Uterus (tissue), 4 donors: ENCODE measurements at places on chromosomes 12 and 14. TPM values are rescaled to one million over a fixed set of nuclear protein-coding genes. Genes with fewer than 3 reads are reported as not detected.

- H3K27me3 ChIP-seq, result no peaks in the 10 kb centered on the region
- no peak overlapping the region for H3K27ac ChIP-seq
- H3K4me3 ChIP-seq, result no peak overlapping the region
- no peaks in the 10 kb centered on the region for H3K4me1 ChIP-seq
Observed at GRCh38 chr12:106170285-106170684, 31.5 kb upstream of the NUAK1 start.

POTEG gene
- total RNA-seq, result not detected

OR6C2 gene
- not detected for total RNA-seq

GRCh38 chr14:88592031-88592430 is 29.2 kb downstream of the ZC3H14 start:
- no peaks in the 10 kb centered on the region for H3K27me3 ChIP-seq
- no peak for DNase-seq
- H3K4me3 ChIP-seq, result no peak overlapping the region
- no peaks in the 10 kb centered on the region for H3K36me3 ChIP-seq
- H3K4me1 ChIP-seq, result no peaks in the 10 kb centered on the region
- H3K27ac ChIP-seq, result no peak overlapping the region

RNASE1 gene
- 299 TPM for total RNA-seq

GARIN6 gene
- not detected for total RNA-seq

TMPRSS12 gene
- total RNA-seq, result not detected

- H3K27me3 ChIP-seq, result no peaks in the 10 kb centered on the region
- H3K36me3 ChIP-seq, result no peaks in the 10 kb centered on the region
- H3K4me3 ChIP-seq, result no peak overlapping the region
- H3K27ac ChIP-seq, result no peak overlapping the region
- no peaks in the 10 kb centered on the region for H3K4me1 ChIP-seq
- no peak for DNase-seq
Observed at GRCh38 chr12:321606-322326, 59.1 kb upstream of the SLC6A13 start.

GRCh38 chr12:117563007-117563406 is 201.6 kb upstream of the NOS1 start:
- no peak overlapping the region for H3K4me3 ChIP-seq
- H3K4me1 ChIP-seq, result no peaks in the 10 kb centered on the region
- no peak for DNase-seq

- no peak overlapping the region for H3K4me3 ChIP-seq
- no peaks in the 10 kb centered on the region for H3K36me3 ChIP-seq
- no peaks in the 10 kb centered on the region for H3K4me1 ChIP-seq
- DNase-seq, result no peak
- H3K27ac ChIP-seq, result no peak overlapping the region
Observed at GRCh38 chr12:9902539-9903228, 21.4 kb downstream of the KLRF2 start.

GRCh38 chr14:54291491-54292191 is 105.2 kb upstream of the CDKN3 start:
- DNase-seq, result no peak
- no peaks in the 10 kb centered on the region for H3K36me3 ChIP-seq
- no peak overlapping the region for H3K27ac ChIP-seq
- no peak overlapping the region for H3K4me3 ChIP-seq

DNA sequence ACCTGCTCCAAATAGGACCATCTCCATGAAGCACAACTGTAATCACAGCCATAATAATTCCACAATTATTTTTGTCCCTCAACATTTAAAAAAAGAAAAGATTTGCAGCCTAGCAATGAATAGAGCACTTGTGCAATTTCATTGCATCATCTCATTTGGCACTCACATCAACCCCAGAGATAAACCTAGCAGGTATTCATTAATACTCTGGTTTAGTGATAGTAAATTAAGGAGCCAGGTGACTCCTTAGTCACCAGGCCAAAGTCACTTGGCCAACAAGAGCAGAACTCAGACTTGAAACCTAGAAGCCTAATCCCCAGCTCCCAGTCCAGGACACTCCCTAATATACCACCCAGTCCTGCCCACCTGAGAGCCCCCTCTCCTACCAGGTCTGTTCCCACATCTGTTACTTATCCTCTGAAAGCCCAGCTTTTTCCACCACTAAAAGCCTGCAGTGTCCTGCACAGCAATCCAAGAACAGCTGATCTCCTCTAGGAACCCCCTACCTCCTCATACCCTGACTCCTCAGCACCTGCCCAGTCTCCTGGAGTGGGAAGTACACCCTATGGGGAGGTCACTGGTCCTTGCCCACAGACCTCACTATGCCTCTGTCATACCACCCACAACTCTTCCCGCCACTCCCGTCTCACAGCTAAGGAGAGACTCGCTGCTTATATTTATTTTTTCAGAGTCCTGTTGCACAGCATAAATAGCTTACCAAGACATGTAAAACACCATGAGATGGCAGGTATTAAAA is 22.1 kb downstream of the OR10P1 start:
- H3K4me3 ChIP-seq, result no peak overlapping the region
- DNase-seq, result no peak
- no peaks in the 10 kb centered on the region for H3K27me3 ChIP-seq
- peak overlapping the region; percentile 43 for H3K27ac ChIP-seq

- no peak for DNase-seq
- H3K27me3 ChIP-seq, result no peaks in the 10 kb centered on the region
- H3K4me1 ChIP-seq, result no peaks in the 10 kb centered on the region
- H3K36me3 ChIP-seq, result no peaks in the 10 kb centered on the region
- H3K27ac ChIP-seq, result no peak overlapping the region
Observed at GRCh38 chr12:168763-169525, 45.0 kb downstream of the SLC6A12 start.

SNRPF gene
- 17.6 TPM for total RNA-seq

DNA sequence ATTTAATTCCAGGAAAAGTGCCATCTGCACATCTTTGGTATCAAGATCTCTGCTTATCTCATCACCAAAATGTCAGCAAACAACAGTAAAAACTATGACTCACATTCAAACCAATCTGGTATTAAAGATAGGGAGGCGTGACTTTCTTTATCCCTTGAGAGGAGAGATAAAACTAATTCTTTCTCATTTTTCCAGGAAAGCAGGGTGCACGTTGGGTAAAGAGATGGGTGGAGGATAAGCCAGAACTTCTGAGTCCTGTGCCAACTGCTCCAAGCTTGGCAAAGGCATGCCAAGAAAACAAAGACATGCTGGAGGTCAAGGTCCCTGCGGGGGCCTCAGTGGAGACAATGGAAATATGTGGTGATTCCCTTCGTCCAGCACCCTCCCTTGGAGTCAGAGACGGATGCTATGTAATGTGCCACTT is 225.8 kb upstream of the PLXNC1 start:
- no peaks in the 10 kb centered on the region for H3K36me3 ChIP-seq
- no peaks in the 10 kb centered on the region for H3K27me3 ChIP-seq
- no peak overlapping the region for H3K27ac ChIP-seq
- DNase-seq, result no peak

- H3K27ac ChIP-seq, result no peak overlapping the region
- no peaks in the 10 kb centered on the region for H3K27me3 ChIP-seq
- no peak overlapping the region for H3K4me3 ChIP-seq
- H3K4me1 ChIP-seq, result no peaks in the 10 kb centered on the region
Observed at GRCh38 chr14:39467889-39468524, 35.8 kb upstream of the FBXO33 start.

- H3K4me3 ChIP-seq, result peak overlapping the region; percentile 48
- H3K4me1 ChIP-seq, result no peaks in the 10 kb centered on the region
- no peaks in the 10 kb centered on the region for H3K36me3 ChIP-seq
Observed at GRCh38 chr14:74257078-74257940, 18.1 kb downstream of the VSX2 start.

ARHGAP9 gene
- 3.3 TPM for total RNA-seq

IFNG-AS1 gene
- total RNA-seq, result not detected

GRCh38 chr12:97283297-97283696 is 179.3 kb upstream of the RMST start:
- H3K4me3 ChIP-seq, result no peak overlapping the region
- no peaks in the 10 kb centered on the region for H3K27me3 ChIP-seq

DNAJC22 gene
- not detected for total RNA-seq

DNA sequence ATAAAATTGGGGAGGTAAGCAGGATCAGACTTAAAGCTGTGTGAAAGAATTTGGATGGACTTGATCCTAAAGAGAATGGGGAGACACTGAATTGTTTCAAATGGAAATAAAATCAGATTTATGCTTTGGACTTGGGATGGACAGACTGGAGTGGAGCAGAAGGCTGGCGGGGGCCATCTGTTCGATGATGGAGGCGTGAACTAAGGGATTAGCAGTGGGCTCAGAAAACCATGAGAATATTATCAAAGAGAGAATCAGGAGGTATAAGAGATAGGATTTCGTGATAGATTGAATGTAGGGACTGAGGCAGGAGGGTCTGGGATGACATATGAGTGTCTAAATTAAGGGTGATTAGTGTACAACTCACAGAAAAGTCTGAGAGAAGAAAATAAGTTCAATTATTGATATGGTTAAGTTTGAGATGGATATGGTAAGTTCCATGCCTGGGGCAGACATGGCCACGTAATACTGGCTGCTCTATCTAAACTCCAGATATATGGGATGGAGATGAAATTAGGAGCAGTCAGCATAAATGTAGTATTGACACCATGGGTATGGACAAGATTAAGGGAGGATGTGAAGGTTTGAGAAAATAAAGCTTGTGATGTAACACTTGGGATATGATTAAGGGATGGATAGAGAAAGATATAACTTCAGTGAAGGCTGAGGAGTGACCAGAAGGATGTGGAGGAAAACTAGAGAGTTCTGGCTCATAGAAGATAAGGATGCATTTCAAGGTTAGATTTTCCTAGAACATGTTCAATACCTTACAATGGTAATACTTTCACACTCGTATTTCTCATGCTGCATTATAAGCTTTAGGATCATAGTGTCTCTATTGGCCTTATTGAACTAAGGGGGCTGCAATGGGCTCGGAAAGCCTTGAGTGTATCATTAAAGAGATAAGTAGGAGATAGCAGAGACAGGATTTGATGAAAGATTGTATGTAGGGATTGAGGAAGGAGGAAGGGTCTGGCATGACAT is 1.0 kb upstream of the TSSK4 start:
- H3K27ac ChIP-seq, result no peak overlapping the region
- no peak for DNase-seq
- H3K4me1 ChIP-seq, result no peaks in the 10 kb centered on the region
- no peaks in the 10 kb centered on the region for H3K27me3 ChIP-seq

TDG gene
- total RNA-seq, result 46.3 TPM

- no peak for DNase-seq
- no peaks in the 10 kb centered on the region for H3K4me1 ChIP-seq
- H3K27me3 ChIP-seq, result no peaks in the 10 kb centered on the region
- no peaks in the 10 kb centered on the region for H3K36me3 ChIP-seq
- no peak overlapping the region for H3K27ac ChIP-seq
- H3K4me3 ChIP-seq, result no peak overlapping the region
Observed at GRCh38 chr12:82517027-82517426, 158.7 kb downstream of the METTL25 start.

- no peak for DNase-seq
- H3K4me3 ChIP-seq, result no peak overlapping the region
- no peaks in the 10 kb centered on the region for H3K27me3 ChIP-seq
- H3K36me3 ChIP-seq, result no peaks in the 10 kb centered on the region
Observed at GRCh38 chr14:59422069-59422881, 42.9 kb downstream of the GPR135 start.

DNA sequence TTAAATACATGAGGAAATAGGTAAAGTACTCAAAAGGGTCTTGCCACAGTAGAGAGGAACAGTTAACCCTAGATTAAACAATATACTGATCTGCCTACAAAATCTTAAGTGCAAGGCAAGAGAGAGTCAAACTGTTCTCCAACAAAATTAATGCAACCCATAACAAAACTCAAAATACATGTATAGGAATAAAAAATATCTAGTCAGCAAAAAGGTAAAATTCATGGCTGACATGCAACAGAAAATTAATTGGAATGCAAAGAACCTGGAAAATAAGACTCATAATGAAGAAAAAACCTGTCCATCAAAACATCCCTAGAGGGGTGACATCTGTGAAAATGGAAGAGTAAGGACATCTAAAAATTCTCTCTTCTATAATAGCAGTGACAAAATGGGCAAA is 173.6 kb downstream of the ADAMTS20 start:
- H3K4me3 ChIP-seq, result no peak overlapping the region
- no peaks in the 10 kb centered on the region for H3K27me3 ChIP-seq
- no peak overlapping the region for H3K27ac ChIP-seq
- H3K36me3 ChIP-seq, result no peaks in the 10 kb centered on the region
- H3K4me1 ChIP-seq, result no peaks in the 10 kb centered on the region

DNA sequence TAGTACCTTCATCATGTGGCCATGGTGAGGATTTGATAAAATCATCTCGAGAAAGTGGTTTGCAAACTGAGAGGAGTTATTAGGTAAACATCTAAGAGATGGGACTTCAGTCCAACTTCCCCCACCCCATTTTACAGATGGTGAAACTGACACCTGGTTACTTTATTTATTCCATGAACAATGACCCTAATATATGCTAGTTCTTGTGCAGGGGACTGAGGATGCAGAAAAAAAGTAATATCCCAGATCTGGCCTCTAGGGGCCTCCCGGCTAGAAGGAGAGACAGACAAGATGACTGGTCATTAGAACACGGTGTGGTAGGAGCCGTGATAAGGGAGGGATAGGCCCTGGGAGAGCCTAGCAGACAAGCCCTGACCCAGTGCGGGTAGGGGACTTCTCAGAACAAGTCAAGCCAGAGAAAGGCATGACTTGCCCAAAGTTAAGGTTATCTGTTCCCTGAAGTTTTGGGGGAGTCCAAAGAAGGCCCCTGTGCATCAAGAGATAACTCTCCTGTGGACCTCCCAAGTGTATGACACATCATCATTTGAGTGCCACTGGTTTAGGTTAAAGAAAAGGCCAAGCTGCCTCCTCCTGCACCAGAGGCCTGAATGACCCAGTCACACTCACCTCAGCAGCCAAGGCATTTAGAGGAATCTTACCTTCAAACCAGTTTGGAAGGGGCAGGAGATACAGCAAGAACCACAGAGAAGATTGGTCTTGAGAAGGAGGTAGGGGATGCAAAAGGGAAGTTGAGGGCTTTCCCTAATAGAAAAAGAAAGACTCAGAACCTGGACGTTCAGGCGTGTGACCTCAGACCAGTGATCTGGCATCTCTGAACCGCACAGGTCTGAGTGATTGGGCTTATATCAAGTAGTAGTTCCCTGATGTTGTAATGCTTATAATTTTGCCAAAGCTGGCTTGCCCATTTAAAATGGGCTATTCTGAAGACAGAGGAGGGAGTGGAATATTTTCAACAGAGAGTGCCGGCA is 1.6 kb downstream of the CMKLR1 start:
- H3K27ac ChIP-seq, result peak overlapping the region; percentile 75
- H3K36me3 ChIP-seq, result no peaks in the 10 kb centered on the region
- peak overlapping the region; percentile 30 for H3K4me3 ChIP-seq
- peaks cover 9% of the 10 kb centered on the region for H3K4me1 ChIP-seq
- no peaks in the 10 kb centered on the region for H3K27me3 ChIP-seq
- DNase-seq, result no peak

FOXA1 gene
- total RNA-seq, result not detected

GRCh38 chr12:93322784-93323183 is 54.9 kb upstream of the NUDT4 start:
- H3K27ac ChIP-seq, result no peak overlapping the region
- H3K27me3 ChIP-seq, result no peaks in the 10 kb centered on the region
- H3K4me1 ChIP-seq, result no peaks in the 10 kb centered on the region
- no peak for DNase-seq
- H3K36me3 ChIP-seq, result no peaks in the 10 kb centered on the region
- H3K4me3 ChIP-seq, result no peak overlapping the region
